ENCODE measurements at places on chromosomes 16 and 17. TPM values are rescaled to one million over a fixed set of nuclear protein-coding genes. Genes with fewer than 3 reads are reported as not detected.

ABCC11 gene
- total RNA-seq = 0.13 TPM

OR2C1 gene
- total RNA-seq = 0.11 TPM

KRT17 gene
- total RNA-seq = 1.7 TPM

NAGLU gene
- total RNA-seq = 41.8 TPM

PYDC1 gene
- total RNA-seq = not detected

HSD11B2 gene
- total RNA-seq = not detected

TEKT5 gene
- 0.22 TPM for total RNA-seq

CHD9NB gene
- total RNA-seq = 1.9 TPM

Data from articular chondrocyte of knee joint (primary cell).